ENCODE measurements at places on chromosomes 4 and X.

- DNase-seq = no peak
These were observed 399.6 kb downstream of the NLGN4X start for GRCh38 chrX:5829060-5829459.

DNA sequence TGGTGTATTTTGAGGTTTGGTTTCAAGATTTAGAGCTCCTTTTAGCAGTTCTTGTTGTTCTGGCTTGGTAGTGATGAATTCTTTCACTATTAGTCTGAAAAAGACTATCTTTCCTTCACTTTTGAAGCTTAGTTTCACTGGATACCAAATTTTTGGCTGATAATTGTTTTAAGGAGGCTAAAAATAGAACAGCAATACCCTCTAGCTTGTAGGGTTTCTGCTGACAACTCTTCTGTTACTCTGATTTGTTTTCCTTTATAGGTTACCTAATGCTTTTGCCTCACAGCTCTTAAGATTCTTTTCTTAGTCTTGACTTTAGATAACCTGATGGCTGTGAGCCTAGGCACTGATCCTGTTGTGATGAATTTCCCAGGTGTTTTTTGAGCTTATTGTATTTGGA is 33.6 kb upstream of the HEPH start:
- DNase-seq = no peak

DNA sequence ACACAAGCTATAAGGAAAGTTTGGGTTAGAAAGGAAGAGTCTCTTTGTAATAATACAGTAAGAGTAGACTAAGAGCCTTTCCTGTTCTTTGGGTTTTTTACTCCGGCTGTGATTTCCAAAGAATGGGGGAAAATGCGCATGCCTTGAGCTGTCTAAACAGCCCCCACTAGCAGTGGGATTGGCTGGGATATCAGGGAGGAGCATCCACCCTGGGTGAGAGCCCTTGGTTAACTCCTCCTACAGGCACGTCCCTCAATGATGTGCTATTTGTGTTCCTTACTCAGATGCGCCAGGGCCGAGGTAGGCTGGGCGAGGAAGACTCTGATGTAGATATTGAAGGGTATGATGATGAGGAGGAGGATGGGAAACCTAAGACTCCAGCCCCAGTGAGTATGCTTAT is 74.0 kb upstream of the OGT start:
- DNase-seq = no peak

- DNase-seq = no peak
These were observed 200.2 kb downstream of the CPEB2 start for GRCh38 chr4:15202481-15202880.

DNA sequence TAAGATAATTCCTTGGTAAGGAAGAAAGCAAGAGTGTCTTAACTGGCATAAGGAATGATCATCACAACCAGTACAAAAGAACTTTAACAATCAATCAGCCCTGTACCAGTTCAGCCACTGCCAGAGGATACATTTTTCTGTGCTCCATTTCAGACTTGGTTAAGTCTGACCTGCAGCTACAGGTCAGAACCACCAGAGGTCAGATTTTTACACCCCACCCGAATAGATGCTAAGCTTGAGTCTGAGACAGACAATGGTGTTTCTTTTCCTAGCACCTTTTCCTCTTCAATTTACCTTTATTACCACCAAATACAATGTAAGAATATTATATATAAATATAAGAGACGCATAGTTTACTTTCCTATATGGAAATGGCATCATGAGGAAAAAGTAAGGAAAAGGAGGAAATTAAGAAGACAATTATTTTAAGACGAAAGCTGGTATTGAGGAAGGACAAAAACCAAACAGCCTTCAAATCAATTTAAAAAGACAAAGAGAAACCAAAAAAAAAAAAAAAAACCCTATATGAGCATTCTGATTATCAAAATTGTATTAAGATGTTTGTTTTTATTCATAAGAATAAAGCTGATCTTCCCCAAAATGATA is 215.3 kb upstream of the TTC29 start:
- DNase-seq = peak; percentile 1

GRCh38 chr4:6693231-6694176 is at the start of gene S100P:
S100P (plus strand) TSS chr4:6693878; CDS start chr4:6693933, 55 bp downstream.
- DNase-seq = no peak

DNA sequence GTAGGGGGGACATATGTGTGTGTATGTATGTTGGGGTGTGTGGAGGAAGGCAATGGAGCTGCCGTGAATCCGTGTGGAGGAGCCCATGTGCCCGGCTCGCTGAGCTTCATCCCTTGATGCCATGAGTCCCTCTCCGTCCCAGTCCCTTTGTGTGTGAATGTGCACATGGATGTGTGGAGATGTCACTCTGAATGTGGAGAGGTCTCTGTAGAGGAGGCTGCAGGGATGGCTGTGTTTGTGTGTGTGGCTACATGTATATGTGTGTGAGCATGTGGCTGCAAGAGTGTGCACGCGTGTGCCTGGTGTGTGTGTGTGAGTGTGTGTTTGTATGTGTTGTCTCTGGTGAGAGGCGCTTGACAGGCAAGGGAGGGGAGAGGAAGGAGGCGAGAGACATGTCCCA is 1.3 kb downstream of the DLG3 start:
- no peak for DNase-seq

DNA sequence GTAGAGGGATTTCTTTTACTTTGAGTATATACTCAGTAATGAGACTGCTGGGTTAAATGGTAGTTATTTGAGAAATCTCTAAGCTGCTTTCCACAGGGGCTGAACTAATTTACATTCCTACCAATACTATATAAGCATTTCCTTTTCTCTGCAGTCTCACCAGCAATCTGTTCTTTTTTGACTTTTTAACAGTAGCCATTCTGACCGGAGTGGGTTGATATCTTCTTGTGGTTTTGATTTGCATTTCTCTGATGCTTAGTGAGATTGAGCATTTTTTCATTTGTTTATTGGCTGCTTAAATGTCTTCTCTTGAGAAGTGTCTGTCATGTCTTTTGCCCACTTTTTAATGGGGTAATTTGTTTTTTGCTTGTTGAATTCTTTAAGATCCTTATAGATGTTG is 43.3 kb downstream of the SPCS3 start:
- DNase-seq = no peak

GRCh38 chr4:149708513-149709130 is 107.0 kb downstream of the IQCM start:
- no peak for DNase-seq

DNA sequence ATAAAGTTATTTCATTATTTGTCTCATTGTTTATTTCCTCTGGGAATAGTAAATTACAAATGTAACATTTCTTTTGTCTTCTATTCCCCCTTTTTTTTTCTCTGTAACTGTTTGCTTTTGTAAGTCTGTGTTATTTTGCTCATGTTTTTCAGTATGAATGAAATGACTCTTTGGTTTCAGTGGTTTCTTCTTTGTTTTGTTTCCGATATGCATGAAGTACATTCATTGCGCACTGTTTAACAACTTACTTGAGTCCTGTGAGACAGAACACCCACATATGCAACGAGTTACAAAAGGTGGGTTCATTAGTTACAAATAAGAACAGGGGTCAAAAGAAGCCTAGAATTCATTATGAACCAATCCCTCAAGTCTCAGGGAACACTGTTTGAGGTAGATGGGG is 175.0 kb upstream of the UGT8 start:
- no peak for DNase-seq

DNA sequence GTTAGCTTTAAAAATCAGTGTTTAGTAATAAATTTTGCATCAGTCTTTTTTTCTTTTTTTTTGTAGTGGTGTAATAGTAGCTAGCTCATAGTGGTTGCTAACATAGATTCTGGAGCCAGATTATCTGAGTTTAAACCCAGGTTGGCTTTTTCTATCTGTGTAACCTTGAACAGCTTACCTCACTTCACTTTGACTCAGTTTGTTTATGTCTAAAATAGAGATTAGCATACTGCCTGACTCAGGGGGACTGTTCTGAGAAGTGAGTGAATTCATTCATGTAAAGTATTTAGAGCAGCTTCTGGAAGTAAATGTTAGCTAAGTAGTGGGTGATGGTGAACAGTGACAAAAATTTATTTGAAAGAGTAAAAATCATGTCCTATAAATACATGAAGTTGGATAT is 32.9 kb downstream of the CPEB2 start:
- no peak for DNase-seq

GRCh38 chr4:165464813-165465381 is 86.1 kb downstream of the CPE start:
- DNase-seq = peak; percentile 56

- DNase-seq = no peak
These were observed 722.2 kb downstream of the DMD start for GRCh38 chrX:32489125-32489524.

GRCh38 chr4:82640540-82640939 is 78.8 kb upstream of the TMEM150C start:
- DNase-seq = no peak

DNA sequence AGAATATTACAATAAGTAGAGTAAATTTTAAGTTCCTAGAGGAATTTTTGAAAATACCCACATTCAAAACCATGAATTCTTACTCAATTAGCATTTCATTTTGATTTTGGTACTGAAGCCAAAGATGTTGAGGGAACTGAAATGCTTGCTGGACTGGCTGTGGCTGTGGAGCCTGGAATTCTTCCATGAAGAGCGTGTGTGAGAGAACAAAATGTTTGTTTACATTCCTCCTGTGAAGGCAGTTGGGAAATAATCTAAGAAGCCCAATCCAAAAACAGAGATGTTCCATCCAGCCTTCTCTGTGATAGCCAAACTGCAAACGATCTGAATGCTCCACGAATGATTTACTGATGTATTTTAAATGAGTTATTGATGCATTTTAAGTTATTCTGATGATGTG is 3.8 kb upstream of the ADH1B start:
- no peak for DNase-seq

GRCh38 chrX:52341493-52341892 is 27.3 kb upstream of the XAGE2 start:
- DNase-seq = no peak

DNA sequence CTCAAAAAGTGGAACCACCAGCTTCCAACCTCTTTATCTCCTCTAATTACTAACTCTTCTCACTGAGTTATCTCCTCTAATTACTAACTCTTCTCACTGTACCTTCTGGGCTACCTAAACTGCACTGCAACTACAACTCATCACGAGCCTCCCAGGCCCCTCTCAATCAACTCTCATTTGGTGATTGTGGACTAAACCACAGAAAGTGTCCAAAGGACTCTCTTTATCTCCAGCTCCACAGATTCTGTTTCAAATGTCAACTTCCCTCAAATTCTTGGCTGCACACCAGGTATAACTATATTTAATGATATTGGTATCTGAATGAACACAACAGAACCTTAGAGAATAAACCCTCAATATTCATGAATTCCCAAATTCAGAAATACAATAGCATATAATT is 182.9 kb downstream of the MAML3 start:
- no peak for DNase-seq

- no peak for DNase-seq
These were observed 760 bp downstream of the TRMT2B start for GRCh38 chrX:101051153-101051548.

GRCh38 chrX:50609796-50610195 is 139.2 kb upstream of the DGKK start:
- DNase-seq = no peak

DNA sequence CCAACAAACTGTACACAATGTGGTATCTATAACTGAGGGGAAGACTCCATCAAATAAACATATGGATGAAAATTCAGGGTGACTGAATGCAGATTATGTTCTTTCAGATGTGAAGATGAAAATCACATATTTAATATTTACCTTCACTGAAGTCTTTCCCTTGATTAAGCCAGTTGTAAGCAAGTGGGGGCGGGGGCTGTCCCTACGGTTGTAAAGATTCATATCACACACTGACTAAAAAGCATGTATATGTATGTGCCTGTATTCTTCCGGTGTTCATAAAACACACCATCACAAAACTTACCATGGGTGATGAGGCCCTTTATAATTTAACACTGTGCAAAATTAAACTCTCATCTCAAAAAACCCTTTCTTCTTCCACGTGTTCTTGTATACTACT is 1.3 kb downstream of the TAB3 start:
- DNase-seq = no peak

DNA sequence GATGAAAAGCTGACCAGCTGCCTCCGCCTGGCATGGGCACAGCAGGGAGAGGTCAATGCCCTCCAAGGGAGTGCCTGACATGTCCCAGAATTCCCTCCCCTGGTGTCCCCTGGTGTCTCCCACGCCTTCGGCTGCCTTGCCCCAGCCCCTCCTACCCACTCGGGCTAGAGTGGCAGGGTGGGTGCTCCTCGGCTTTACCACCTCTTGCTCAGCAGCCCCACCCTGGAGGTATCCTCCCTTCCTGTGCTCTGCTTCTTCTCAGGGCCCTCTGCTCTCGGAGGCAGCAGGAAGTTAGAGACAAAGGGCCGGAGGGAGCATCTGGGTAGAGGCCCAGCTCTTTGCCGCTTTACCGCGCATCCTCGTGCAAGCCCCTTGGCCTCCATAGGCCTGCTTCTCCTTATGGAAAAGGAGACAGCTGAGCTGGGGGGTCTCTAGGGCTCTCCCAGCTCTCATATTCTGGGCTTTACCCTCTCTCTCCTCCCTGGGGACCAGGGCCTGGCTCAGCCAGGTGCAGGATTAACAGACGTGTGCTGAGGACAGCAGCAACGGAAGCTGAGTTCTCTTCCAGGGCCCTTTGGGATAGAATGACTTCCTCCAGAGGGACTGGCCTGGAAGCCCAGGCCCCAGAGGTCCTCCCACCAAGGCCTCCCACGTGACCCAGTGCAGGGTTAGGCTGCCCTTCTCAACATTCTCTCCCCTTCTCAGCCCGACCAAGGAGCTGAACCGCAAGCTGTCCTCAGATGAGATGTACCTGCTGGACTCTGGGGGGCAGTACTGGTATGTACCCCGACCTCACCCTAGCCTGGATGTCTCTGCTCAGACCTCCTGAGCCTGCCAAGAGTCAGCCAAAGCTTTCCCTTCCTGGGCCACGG is 17.2 kb downstream of the XPNPEP2 start:
- DNase-seq = no peak

DNA sequence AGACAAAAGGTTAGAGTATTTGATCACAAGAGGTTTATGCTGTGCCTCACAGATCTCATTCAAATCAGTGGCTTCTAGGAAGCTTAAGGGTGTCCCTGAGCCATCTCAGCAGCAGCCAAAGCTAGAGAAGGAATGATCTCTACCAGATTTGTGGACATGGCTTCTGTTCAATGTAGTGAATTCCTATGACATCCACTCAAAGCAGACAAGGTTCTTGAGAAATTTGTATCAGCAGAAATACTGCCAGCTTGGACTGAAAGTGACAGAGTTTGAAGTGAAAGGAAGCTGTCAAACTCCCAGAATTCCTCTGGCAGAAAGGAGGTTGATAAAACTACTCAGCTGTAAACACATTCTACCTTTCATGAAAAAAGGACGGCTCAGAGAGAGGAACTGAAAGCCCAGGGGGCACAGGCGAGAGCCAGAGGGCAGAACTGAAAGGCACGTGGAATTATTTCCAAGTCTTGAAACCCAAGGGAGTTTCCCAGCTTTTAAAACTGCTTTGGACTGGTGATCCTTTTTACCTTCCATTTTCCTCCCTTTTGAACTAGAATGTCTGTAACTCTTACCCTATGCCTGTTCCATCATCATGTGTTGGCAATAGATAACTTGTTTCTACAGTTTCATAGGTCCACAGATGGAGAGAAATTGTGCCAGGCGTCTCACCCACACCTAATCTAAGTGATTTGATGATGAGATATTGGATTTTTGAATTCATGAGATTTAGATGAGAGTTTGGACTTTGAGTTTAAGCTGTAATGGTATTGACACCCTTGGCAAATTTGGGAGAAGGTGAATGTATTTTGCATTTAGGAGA is 14.5 kb upstream of the MED14 start:
- no peak for DNase-seq
